ENCODE measurements at places on chromosomes 5 and 9.

GRCh38 chr9:93315118-93315517 lies 131.2 kb downstream of the WNK2 start:
- no peak for DNase-seq

GRCh38 chr5:118279540-118280294 lies 708.6 kb downstream of the DTWD2 start:
- DNase-seq = no peak

- DNase-seq = no peak
Observed at GRCh38 chr9:114633438-114634089, 22.5 kb downstream of the TMEM268 start.

DNA sequence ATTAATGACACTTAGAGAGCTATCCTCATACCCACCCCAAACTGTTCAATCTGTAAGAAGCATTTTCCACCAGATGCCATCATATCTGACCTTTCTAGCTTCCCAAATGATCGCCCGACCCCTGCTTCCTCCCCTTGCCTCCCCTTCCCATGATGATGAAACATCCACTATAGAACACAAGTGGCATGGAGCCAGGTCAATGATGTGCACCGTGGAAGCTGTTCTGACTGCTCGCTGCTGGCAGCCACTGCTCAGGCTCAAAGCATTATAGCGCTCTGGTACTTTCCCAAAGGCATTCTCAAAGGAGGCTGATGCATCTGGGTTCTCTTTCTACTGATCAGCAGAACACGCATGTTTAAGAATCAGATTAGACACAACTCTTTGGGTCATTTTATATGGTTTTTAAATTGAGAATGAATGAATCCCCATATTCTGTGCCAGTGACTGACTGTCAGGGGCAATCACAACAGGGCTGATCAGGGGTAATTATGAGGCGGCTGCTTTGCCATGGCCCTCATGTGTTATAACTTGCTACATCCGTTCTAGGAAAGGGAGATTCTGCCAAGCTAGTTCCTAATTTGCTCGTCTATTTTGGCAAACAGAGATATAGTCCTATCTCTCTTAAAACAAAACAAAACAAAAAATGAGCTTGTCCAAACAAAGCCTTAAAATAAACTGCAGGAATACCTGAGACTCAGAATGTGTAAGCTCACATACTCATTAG lies 343.7 kb downstream of the ENC1 start:
- no peak for DNase-seq

DNA sequence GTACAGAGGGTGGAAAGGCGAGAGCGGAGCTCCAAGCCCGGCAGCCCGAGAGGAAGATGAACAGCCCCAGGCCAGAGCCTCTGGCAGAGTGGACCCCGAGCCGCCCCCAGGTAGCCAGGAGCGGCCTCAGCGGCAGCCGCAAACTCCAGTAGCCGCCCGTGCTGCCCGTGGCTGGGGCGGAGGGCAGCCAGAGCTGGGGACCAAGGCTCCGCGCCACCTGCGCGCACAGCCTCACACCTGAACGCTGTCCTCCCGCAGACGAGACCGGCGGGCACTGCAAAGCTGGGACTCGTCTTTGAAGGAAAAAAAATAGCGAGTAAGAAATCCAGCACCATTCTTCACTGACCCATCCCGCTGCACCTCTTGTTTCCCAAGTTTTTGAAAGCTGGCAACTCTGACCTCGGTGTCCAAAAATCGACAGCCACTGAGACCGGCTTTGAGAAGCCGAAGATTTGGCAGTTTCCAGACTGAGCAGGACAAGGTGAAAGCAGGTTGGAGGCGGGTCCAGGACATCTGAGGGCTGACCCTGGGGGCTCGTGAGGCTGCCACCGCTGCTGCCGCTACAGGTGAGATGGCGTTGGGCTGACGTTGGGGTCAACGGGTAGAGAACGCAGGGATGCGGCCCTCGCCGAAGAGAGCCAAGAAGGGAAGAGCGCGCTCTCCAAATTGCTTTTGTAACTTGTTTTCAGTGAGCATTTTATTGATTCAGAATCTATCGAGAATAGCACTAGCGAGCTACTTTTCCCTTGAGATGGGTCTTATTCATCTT lies at the start of gene PTGER4:
TSS of gene PTGER4 (plus strand) at position 3 of the 769 bp plus-strand sequence. CDS start 1,079 bp downstream, outside the sequence.
- no peak for DNase-seq

- no peak for DNase-seq
Observed at GRCh38 chr9:38371495-38371894, 21.0 kb upstream of the ALDH1B1 start.

DNA sequence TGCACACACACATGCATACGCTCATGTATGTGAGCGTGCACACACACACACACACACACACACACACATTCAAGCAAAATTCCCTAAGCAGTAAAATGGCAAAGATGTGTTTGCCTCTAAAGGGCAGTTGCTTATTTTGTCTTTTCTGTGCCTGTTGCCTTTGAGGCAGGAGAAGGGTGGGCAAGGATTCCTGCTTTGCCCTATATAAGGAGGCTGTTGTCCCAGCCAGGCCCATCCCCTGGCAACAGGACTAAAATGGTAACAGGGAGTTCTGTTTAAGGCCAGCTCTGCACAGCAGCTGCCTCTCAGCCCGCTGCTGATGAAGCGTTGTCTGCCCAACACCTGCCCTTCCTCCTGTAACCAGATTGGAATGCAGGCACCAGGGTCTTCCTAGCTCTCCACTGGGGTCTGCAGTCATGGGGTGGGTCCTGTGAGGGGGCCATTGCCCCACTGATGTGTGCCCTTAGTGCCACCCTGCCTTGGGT lies 64.4 kb downstream of the PPARGC1B start:
- no peak for DNase-seq

- DNase-seq = no peak
Observed at GRCh38 chr5:65861830-65862241, 64.5 kb upstream of the ERBIN start.

DNA sequence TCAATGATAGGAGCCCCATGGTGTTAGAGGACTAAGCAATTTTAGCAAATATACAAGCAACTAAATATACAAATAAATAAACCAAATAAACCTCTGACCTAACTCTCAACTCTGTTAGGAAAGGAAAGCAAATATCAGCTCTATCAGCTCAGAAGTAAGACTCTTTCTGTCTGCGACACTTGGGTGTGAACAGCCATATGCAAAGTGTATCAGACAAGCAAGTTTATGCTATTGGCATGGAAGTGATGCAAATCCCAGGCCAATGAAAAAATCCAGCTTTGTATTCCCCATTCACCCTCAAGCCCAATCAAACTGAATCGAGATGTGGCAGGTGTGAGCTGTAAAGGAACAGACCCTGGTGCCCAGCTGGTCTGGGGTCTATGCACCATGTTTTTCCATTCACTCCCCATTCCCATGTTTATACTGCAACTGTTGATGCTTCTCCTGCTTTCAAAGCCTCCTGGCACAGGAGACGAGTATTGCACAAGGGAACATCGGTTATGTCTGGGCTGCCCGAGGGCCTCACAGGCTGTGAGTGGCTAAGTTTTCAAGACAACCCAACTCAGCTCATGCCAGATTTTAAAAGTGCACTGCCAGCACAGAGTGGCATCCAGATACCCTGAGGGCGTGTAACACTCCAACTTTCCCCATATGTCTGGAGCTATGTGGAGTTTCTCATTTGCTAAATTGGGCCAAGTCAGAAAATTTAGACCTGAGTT lies 73.1 kb downstream of the FEM1C start:
- no peak for DNase-seq

- DNase-seq = no peak
Observed at GRCh38 chr9:69637193-69637816, 34.9 kb downstream of the APBA1 start.

DNA sequence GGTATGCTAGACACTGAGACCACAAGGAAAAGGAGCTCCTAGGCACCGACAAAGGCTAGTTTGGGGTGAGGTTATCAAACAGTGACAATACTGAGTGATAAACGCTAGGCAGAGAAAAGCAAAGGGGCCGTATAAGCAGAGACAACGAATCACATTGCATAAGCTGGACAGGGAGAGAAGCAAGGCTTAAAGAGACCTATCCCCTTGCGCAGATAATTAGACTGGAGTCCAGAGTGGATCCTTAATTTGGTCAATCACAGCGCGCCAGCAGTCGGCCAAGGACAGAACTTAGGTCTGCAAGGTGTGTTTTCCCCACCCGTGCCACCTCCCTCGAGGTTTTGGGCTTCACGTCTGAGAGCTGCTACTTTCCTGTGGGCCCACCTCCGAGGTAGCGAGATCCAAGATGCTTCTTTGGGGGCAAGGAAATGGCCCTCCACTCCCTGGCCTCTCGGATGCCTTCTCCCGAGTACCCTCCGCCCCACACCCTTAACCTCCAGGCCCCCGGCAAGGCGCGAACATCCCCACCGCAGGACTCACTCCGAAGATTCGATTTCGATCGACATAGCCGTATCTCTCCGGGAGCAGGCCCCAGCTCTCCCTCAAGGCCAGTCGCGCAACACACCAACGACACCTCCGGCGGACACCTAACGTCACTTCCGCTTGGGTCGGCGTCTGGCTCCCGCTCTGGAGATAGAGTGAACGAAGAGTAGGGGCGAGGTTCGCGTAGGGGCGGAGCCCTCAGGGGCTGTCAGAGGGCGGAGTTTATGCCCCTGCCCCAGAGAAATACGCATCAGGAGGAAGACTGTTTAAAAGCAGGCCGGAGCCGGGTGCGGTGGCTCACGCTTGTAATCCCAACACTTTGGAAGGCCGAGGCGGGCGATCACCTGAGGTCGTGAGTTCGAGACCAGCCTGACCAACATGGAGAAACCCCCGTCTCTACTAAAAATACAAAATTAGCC lies at the start of gene SMU1:
TSS of gene SMU1 (minus strand) at position 629 of the 959 bp plus-strand sequence. CDS start at position 563, 66 bp downstream.
- DNase-seq = peak; percentile 91

DNA sequence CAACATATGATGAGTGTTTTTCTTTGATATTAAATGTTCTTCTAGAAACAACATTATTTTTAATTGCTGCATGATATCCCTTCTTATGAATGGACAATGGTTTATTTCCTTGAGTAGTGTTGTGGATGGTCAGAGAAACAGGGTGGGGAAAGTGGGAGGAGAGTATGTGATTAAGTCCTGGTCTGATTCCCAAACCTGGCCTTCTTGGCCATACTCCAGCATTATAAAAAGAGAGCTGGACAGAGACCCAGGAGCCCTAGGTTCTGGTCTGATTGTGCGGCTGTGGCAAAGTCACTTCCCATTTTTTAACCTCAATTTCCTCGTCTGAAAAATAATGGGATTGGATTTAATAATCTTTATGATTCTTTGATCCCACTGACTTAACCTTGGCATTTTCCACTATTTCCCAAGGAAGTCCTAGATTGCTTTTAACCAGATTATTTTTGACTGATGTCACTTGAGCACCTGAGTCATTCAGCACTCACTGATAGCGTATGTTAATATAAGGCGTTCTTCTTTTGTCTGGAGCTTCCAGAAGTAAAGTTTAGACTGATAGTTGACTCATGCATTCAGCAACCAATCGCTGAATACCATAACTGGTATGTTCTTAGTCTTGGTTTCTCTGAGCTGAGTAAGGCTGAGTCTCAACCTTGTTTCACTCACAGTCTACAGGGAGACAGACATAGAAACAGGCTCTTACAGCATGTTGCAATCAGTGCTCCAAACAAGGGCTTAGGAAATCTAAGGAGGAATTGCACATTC lies 26.2 kb downstream of the OSMR start:
- no peak for DNase-seq

- no peak for DNase-seq
Observed at GRCh38 chr5:40030661-40031060, 605.9 kb upstream of the DAB2 start.

DNA sequence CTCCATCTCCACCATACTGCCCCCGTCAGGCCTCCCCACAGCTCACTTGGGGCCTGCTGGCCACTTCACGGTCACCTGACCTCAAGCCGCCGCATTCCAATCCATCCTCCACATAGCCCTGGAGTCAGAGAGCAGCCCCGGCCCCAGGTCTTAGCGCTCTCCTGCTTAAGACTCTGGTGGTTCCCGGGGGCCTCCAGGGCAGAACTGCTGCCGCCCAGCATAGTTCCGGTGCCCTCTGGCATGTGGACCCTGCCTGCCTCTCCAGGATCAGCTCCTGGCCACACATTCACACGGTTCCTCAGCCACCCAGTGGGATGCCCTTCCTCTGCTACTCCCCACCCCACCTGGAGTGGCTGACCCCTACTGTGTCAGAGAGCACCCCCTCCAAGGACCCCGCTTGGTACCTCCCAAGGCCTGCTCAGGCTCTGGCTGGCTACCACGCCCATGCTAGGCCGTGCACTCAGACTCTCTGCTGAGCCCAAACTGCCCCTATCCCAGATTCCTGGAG lies 8.7 kb downstream of the PHYKPL start:
- DNase-seq = no peak

- no peak for DNase-seq
Observed at GRCh38 chr5:119340597-119341218, 15.1 kb upstream of the TNFAIP8 start.

DNA sequence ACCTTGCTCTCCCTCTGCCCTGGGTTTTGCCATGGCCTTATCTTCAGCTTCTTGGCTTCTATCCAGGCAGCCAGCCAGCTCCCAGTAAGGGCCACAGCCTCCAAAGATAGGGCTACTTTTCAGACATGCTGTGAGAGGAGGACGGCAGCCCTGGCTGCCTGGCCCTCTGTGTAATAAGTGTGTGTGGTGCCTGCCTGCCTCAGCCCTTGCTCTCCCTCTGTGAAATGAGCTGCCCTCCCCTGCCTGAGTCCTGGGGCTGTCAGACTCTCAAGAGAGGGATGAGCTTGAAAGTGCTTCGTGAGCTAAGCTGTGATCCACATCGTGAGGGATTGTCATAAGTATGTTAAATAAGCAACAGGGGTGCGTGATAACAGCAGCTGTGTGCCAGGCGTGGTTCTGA lies 8.1 kb downstream of the NDST1 start:
- DNase-seq = no peak

DNA sequence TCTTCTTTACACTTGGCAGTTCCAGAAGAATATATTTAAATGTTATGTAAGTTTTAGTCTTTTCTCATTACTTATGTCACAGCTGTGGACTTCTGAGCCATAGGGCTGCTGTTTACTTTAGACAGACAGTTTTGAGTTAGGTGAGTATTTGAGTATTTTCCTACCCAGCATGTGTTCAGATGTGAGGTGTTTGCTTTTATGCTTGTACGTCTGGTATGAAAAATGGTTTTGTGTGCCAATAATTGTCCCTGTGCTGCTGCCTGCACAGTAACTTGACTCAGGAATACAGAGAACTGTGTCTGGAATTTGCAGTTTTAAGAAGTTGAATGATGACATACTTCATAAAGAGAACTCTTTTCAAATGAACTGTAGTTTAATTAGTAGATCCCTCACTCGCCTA lies 20.8 kb downstream of the MEGF10 start:
- no peak for DNase-seq

- DNase-seq = no peak
Observed at GRCh38 chr5:40485021-40485998, 194.4 kb upstream of the PTGER4 start.

GRCh38 chr9:129436751-129437625 lies 183.9 kb downstream of the C9orf50 start:
- no peak for DNase-seq

DNA sequence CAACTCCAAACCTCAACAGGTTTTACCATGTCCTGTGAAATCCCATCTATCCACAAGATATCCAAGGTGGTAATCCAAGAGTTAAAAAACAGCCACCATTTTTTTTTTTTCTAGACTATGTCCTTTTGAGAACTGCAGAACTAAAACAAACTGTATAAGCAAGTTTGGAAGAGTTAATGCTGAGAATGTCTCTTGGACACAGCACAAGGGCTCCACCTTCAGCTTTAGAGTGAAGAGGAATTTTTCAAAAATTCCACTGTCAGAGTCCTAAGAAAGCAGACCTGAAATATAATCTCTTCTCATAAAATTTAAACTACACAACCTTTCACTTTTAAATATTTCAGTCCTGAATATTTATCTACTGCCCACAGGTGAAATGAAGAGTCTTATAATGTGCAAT lies 167.8 kb upstream of the CCNG1 start:
- DNase-seq = no peak

- DNase-seq = no peak
Observed at GRCh38 chr9:107137495-107138202, 145.4 kb upstream of the RAD23B start.
